ENCODE measurements at places on chromosomes 1 and 21. TPM values are rescaled to one million over a fixed set of nuclear protein-coding genes. Genes with fewer than 3 reads are reported as not detected.

GRCh38 chr1:229147072-229147471, 123.8 kb upstream of the RAB4A start:
- H3K36me3 ChIP-seq = no peaks in the 10 kb centered on the region
- peaks cover 17% of the 10 kb centered on the region for H3K4me1 ChIP-seq
- H3K27me3 ChIP-seq = peaks cover 27% of the 10 kb centered on the region
- no peak for DNase-seq

GRCh38 chr1:53512807-53513755, 53.9 kb downstream of the DMRTB1 start:
- no peaks in the 10 kb centered on the region for H3K27me3 ChIP-seq
- no peak overlapping the region for H3K4me3 ChIP-seq
- no peaks in the 10 kb centered on the region for H3K4me1 ChIP-seq

GRCh38 chr1:4447778-4448420, 206.5 kb upstream of the AJAP1 start:
- no peak for DNase-seq
- H3K4me3 ChIP-seq = no peak overlapping the region
- no peaks in the 10 kb centered on the region for H3K36me3 ChIP-seq
- H3K27me3 ChIP-seq = no peaks in the 10 kb centered on the region
- no peaks in the 10 kb centered on the region for H3K4me1 ChIP-seq

GRCh38 chr1:234322979-234323378, 50.3 kb upstream of the COA6 start:
- no peaks in the 10 kb centered on the region for H3K36me3 ChIP-seq
- no peak overlapping the region for H3K4me3 ChIP-seq
- DNase-seq = peak; percentile 63
- no peaks in the 10 kb centered on the region for H3K27me3 ChIP-seq
- peaks cover 26% of the 10 kb centered on the region for H3K4me1 ChIP-seq

The SLFNL1 gene
- not detected for polyA plus RNA-seq

Data from CD14-positive monocyte (primary cell).